Camera-type eye (tissue), 1 donor: ENCODE measurements at places on chromosomes 7 and 10. TPM values are rescaled to one million over a fixed set of nuclear protein-coding genes. Genes with fewer than 3 reads are reported as not detected.

The MALRD1 gene
- total RNA-seq = 6.2 TPM

The CTAGE4 gene
- total RNA-seq = 2.7 TPM

The DEPP1 gene
- 40.9 TPM for total RNA-seq

The TMEM229A gene
- total RNA-seq = 1.9 TPM

The TMEM213 gene
- not detected for total RNA-seq

The GHRHR gene
- total RNA-seq = not detected

The ELN gene
- 494 TPM for total RNA-seq

The CCNJ gene
- 18.9 TPM for total RNA-seq

The C10orf67 gene
- total RNA-seq = 0.11 TPM

The PLEKHA8 gene
- 34.2 TPM for total RNA-seq

The DBF4 gene
- total RNA-seq = 23.5 TPM

The TBRG4 gene
- 47.3 TPM for total RNA-seq

The IL6 gene
- total RNA-seq = not detected

The ABCC2 gene
- total RNA-seq = 3.4 TPM

The VPS50 gene
- total RNA-seq = 107 TPM

The C7orf33 gene
- 3.6 TPM for total RNA-seq

The KLF14 gene
- total RNA-seq = 0.16 TPM

The GPR158 gene
- total RNA-seq = 4.9 TPM

The CYP2E1 gene
- 3.4 TPM for total RNA-seq

The MINDY4 gene
- 10.2 TPM for total RNA-seq

The RBM20 gene
- 2.7 TPM for total RNA-seq

The ECHDC3 gene
- 15.7 TPM for total RNA-seq

The WDFY4 gene
- total RNA-seq = 3.5 TPM

The CYP26C1 gene
- 0.38 TPM for total RNA-seq

The KLLN gene
- total RNA-seq = 0.55 TPM

The TUBAL3 gene
- total RNA-seq = 0.49 TPM

The ACSM6 gene
- total RNA-seq = not detected

The LAMB1 gene
- total RNA-seq = 206 TPM

The TCERG1L gene
- 3.0 TPM for total RNA-seq

The SPDYE5 gene
- 0.22 TPM for total RNA-seq

The EXOC6 gene
- 53.5 TPM for total RNA-seq

The CPN1 gene
- total RNA-seq = not detected

The HPSE2 gene
- 0.33 TPM for total RNA-seq

The NCF1 gene
- 1.6 TPM for total RNA-seq

The SAP25 gene
- not detected for total RNA-seq

The TMEM26 gene
- 7.7 TPM for total RNA-seq

The ARL4A gene
- 86.7 TPM for total RNA-seq

The BAG3 gene
- total RNA-seq = 11.4 TPM

The PKD2L1 gene
- total RNA-seq = 0.16 TPM

The CAV1 gene
- total RNA-seq = 98.6 TPM

The MBL2 gene
- total RNA-seq = not detected

The PNLIP gene
- total RNA-seq = not detected

The DGKI gene
- 21.1 TPM for total RNA-seq

The SDHAF3 gene
- total RNA-seq = 20.9 TPM

The PRR15 gene
- total RNA-seq = not detected

The HTR5A gene
- total RNA-seq = 0.22 TPM

The PTF1A gene
- 2.8 TPM for total RNA-seq

The LIPK gene
- not detected for total RNA-seq

The SHOC2 gene
- 102 TPM for total RNA-seq

The HABP2 gene
- total RNA-seq = not detected

The LSM8 gene
- 59.3 TPM for total RNA-seq

The CYP26A1 gene
- total RNA-seq = 16.8 TPM
